ENCODE measurements at places on chromosomes 3 and 15.

GRCh38 chr15:66985653-66986052 lies 79.7 kb upstream of the SMAD3 start:
- DNase-seq, result no peak

DNA sequence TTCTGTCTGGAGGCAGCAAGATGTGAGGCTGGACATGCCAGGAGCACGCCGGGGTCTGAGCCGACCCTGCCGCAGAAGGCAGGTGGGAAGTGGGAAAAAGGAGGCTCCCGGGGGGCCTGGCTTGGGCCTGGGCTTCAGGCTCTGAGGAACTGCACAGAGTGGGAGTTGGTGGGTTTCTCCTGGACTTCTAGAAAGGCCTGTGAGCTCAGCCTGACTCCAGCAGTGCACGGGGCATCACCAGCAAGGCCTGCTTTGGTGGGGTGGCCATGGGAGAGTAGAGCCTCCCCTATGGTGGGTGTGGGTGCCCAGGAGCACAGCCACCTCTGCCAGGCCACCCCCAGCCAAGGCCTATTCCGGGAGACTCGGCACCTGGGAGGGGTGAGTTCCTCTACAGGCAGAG lies 18.1 kb upstream of the SLC41A3 start:
- no peak for DNase-seq

DNA sequence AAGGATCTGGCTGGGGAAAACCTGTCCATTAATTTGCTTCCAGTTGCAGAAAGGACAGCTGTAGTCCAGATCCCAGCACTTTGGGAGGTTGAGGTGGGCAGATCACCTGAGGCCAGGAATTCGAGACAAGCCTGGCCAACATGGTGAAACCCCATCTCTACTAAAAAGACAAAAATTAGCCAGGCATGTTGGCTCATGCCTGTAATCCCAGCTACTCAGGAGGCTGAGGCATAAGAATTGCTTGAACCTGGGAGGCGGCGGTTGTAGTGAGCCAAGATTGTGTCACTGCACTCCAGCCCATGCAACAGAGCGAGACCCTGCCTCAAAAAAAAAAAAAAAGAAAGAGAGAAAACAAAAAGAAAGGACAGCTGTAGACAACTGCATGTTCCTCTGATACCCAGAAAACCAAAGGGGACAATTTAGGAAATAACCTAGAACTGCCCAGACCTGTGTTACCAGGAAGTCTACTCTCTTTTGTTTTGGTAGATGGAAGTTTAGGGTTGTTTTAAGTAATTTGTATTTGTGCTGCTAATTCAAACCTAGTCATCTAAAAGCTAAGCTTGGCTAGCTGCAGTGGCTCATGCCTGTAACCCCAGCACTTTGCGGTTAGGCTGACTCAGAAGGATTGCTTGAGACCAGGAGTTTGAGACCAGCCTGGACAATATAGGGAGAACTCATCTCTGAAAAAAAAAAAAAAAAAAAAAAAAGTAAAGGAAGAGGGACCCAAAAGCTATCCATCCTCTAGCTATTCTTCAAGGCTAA lies 22.7 kb downstream of the EXD1 start:
- no peak for DNase-seq

GRCh38 chr3:52277972-52278509 lies 408 bp downstream of the WDR82 start:
- DNase-seq, result peak; percentile 55

GRCh38 chr3:66498687-66499621 lies 1.9 kb downstream of the LRIG1 start:
- no peak for DNase-seq

DNA sequence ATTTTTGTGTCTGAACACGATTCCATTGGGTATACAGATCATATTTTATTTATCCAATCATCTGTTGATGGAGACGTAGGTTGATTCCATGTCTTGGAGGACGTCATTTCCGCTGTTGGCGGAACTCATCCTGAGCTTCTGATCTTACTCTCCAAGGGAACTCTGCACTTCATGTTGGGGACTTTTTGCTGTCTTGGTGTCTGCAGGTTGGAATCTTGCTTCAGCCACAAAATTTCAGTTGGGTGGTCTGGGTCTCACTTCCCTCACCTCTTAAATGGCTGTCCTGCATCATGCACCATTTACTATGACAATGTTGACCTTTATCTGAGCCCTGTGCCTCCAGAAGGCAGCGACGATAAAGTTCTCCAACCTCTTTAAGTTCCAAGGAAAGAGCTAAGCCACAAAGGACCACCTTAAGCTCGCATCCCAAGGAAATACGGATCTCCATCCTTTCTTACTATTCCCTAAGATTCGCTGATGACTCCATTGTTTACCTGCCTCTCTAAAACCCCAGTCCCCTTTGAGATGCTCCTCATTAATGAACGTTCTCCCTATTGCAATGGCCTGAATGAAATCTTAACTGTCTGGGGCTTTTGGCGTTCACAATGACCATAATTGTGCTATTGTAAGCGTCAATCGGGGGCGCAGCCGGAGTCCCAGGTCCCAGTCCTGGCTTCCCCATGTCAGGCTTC lies 23.1 kb upstream of the RNU6-1 start:
- DNase-seq, result no peak

DNA sequence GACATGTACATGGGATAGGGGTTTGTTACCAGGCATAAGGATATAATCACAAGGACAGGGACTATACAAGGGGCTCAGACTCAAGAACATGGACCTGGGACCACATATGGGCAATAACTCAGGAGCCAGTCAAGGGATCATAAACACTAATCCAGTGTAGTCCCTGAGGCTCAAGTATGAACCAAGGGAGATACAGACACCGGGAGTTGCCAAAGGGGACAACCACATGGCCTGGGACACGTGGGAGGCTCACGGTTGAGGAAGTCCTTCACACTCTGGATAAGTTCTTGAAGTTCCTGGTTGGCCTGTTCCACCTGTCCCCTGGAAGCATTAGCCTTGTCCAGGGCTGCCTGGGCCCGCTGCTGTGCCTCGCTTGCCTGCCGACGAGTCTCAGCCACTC lies 1.8 kb upstream of the USP19 start:
- DNase-seq, result no peak

DNA sequence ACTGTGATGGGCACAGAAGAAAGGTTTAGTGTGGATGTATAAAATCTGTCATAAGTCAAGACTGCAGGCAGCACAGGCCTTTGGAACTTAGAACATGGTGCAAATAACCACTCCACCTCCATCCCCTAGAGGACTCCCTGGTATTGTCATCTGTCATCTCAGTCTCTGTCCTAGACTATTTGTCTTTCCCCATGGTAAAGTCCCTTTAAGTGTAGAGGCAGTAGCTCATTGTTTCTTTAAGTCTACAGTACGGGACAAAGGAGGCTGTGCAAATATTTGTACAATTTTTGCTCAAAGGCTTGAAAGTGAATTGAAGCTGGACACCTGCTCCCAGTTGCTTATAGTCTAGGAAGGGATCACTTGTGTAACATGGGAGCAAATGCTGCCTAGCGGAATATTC lies 3.2 kb upstream of the PXYLP1 start:
- DNase-seq, result no peak

GRCh38 chr3:108228286-108228685 lies 6.1 kb upstream of the IFT57 start:
- DNase-seq, result no peak

- DNase-seq, result no peak
These were observed 15.8 kb downstream of the ISG20 start for GRCh38 chr15:88654430-88655102.

DNA sequence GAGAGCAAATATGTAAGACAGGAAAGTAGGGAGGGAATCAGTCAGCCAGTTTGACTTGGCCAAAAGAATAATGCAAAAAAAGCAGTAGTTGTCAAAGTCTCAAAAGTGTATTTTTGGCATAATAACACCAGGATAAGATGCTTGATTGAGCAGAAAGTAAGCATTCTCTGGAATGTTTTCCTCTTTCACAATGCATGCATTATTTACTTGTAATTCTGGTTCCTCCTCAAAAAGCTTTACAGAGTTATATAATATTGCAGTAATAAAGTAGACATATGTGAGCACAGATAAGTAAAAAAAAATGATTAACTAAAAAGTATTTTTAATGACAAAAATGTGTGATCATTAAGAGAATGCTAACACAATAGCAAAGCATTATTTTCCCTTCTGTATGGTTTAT lies 285.9 kb upstream of the BCHE start:
- no peak for DNase-seq

DNA sequence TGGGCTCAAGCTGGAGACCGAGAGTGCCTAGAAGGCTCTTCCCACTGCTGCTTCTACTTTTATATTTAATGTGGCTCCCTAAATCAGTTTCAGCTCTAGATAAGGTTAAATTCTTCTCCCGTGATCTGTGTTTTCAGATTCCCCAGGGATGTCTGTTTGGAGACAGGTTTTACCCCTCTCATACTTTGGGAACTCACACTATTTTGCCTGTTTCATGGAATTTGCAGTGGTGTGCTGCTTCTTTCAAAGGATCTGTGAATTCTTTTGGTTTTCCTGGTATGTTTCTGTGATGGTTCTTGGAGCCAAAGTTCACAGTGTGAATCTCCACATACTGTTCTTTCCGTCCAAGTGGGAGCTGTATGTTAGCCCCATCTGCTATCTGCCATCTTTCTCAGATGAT lies 238.3 kb upstream of the SLITRK3 start:
- DNase-seq, result no peak

DNA sequence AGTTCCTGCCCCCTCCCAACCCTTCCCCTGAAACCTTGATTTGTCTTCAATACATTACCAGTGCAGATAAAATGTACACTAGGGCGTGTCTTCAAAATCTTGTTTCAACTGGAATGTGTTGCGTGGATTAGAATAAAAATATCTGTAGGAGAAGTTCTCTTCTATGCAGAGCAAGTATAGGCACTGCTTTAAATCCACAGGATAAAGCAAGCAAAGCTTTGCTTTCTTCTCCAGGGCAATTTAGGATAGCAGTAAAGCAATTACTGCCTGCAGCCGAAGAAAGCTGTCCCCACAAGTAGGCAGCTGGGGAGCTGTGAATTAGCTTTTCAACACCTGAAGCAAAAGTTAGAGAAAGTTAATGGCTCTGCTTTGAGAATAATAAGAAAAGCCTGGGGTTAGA lies 329.7 kb upstream of the KCNMB2 start:
- DNase-seq, result no peak

GRCh38 chr3:17508180-17508752 lies 234.2 kb downstream of the TBC1D5 start:
- DNase-seq, result no peak

GRCh38 chr15:70259028-70259424 lies 161.3 kb upstream of the TLE3 start:
- DNase-seq, result peak; percentile 6

GRCh38 chr15:101114166-101114565 lies 137.7 kb downstream of the CHSY1 start:
- no peak for DNase-seq

DNA sequence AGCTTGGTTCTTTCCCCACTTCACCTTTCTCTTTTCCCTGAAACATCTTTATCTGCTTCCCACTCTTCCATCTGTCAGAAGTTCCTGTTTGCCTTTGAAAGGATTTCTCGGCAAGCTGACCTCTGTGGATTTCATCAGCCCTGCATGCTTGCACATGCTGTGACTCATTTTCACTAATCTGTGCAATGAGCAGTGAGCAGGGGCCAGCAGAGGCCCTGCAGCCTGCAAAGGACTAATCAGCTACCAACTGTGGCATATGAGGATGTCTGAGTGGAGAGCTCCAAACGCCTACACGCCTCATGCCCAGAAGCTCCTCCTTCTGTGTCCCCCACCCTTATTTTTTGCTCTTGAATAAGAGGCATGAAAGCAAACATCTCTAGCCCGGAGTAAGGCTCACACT lies 333.0 kb upstream of the SEMA6D start:
- DNase-seq, result no peak

DNA sequence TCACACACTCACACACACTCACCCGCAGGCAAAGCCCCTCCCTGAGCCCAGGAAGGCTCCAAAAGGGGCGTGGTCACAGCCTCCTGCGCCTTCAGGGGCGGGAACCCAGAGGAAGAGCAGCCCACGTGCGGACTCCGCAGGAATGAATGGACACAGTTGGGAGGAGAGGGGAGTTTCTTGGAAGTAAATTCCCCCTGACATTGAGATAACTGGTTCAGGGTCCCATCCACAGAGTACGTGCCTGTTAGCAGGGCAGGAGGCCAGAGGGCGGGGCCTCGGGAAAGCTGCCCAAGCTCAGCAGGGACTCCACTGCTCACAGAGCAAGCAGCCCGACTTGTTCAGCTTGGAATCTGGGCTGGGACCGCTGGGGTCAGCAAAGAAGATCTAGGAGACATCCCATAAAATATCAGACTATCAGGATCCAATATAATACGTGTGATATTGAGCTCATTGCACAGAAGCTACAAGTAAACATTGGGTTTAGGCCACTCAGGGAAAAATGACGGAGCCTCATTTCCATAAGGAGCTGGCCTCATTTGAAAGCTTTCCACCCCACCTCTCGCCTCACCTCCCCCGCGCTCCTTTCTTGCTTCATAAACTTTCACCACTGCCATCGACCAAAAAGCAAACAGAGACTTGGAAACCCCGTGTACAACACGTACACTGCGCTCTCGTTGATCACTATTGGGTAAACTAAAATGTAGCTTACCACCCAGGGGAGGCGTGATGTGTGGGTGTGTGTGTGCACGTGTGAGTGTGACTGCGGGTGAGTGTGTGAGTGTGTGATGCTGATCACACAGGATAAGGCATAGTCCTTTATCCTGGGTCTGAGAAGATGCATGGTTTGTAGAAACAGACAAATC lies 36.0 kb downstream of the TM2D3 start:
- DNase-seq, result no peak

DNA sequence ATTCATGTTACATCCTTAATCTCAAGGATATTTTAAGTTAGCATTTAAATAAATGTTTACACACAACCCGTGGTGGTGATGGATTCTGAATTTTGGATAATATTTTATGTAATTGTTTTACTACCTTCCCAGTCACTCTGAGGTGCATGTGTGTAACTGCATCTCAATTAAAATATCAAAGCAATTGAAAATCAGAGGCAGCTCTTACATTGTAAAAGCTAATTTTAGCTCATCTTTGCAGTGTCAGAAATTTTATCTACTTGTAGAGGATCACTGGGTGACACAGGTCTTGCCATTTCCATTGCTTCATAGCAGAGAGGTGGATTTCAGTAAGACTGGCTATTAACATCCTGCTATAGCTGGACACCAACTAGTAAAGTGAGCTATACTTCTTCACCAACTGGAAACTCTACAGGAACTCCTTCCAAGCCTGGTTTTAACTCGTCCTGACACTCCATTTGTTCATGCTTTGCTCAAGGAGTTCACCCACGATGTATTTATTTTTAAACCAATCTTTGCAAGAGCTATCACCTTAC lies 19.6 kb upstream of the MITF start:
- no peak for DNase-seq

DNA sequence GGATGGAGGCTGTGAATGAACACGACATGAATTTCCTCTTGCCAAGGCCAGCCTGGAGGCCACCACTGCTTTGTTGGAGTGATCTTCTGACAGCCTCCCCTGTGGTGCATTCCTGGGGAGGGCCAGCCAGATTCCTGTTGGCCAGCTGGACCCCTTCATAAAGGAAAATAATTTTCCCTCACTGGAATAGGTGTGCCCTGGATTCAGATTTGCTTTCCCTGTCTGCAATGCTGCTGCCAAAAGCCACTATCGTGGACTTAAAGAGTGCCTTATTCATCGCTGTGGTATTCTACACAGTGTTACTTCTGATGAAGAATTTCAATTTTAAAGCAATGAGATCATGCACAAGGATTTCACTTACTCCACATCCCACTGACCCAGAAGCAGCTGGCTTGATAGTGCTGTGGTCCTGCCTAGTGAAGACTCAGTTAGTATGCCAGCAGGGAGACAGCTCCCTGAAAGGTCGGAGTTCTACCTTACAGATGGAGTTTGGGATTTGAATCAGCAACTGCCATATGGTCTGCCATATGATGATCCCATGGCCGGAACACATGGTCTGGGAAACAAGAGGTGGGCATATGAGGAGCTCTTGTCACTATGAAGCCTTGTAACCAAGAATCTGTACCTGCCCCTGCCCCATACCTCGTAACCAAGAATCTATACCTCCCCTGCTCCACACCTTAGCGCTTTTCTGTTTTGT lies 145.2 kb downstream of the KLF13 start:
- DNase-seq, result no peak

Data from stimulated activated CD4-positive, alpha-beta T cell treated with anti-CD3 and anti-CD28 coated beads, TNF-alpha, amount 100 ng/mL, for 1 hour (primary cell).